Gastroesophageal sphincter (tissue), 4 donors: ENCODE measurements at places on chromosomes 5 and 9. TPM values are rescaled to one million over a fixed set of nuclear protein-coding genes. Genes with fewer than 3 reads are reported as not detected.

NSG2 gene
- 2.7 TPM for total RNA-seq

SLC6A19 gene
- total RNA-seq, result not detected

SPAAR gene
- 3.5 TPM for total RNA-seq

RIMOC1 gene
- 26.3 TPM for total RNA-seq

MEGF10 gene
- 0.27 TPM for total RNA-seq
